Stimulated activated CD8-positive, alpha-beta memory T cell treated with anti-CD3 and anti-CD28 coated beads, Interleukin-15, amount 100 ng/mL, for 48 hours (primary cell): ENCODE measurements at places on chromosomes 4 and X.

GRCh38 chr4:55947912-55948725 lies 626 bp upstream of the CEP135 start:
- DNase-seq, result no peak

DNA sequence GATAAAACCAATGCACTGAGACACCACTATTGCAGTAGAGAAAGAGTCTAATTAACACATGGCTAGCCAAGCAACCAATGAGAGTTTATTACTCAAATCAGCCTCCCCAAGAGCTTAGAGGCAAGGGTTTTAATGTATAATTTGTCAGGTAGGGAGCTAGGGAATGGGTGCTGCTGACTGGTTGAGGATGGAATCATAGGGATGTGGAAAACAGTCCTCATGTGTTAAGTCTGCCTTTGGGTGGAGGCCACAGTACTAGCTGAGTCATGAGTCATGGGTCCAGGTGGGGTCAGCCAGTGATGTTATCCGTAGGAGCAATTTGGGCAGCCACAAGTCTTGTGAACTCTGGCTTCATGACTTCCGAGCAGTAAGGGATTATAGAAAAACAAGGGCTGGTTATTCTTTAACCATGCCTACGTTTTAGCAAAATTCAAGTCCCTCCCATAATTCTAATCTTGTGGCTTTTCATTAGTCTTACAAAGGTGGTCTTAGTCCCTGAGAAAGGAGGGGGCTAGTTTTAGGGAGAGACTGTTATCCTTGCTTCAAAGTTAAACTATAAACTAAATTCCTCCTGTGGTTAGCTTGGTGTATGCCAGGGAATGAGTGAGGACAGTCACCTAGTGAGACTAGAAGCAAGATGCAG lies 25.1 kb upstream of the PLAC8 start:
- no peak for DNase-seq

GRCh38 chr4:140048419-140048995 lies 105.5 kb downstream of the MAML3 start:
- no peak for DNase-seq

- DNase-seq, result no peak
These were observed 25.3 kb downstream of the ARSF start for GRCh38 chrX:3066555-3066954.

- DNase-seq, result no peak
These were observed 83.8 kb upstream of the BMPR1B start for GRCh38 chr4:94673961-94674360.

- no peak for DNase-seq
These were observed 1203.1 kb downstream of the PCDH18 start for GRCh38 chr4:136329042-136329662.

DNA sequence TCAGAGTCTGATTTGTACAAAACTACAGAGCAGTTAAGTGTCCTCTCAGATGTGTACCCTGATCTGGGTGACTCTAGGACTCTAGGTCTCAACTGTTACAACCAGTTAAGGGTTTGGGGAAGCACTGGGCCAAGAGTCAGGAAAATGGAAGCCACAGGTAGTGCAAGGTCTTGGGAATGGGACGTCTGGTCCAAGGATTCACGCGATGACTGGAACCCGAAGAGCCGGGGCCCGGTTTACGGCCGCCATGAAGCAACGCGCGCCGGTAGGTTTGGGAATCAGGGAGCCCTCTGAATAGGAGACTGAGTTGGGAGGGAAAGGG lies 321 bp upstream of the HPRT1 start:
- DNase-seq, result no peak

GRCh38 chr4:3768842-3769641 lies 2.9 kb downstream of the ADRA2C start:
- DNase-seq, result no peak

- DNase-seq, result no peak
These were observed 41.2 kb downstream of the RELL1 start for GRCh38 chr4:37644962-37645361.

- DNase-seq, result no peak
These were observed 28.0 kb downstream of the HNRNPDL start for GRCh38 chr4:82402196-82402775.

GRCh38 chr4:22238742-22239141 lies 277.1 kb downstream of the ADGRA3 start:
- no peak for DNase-seq

DNA sequence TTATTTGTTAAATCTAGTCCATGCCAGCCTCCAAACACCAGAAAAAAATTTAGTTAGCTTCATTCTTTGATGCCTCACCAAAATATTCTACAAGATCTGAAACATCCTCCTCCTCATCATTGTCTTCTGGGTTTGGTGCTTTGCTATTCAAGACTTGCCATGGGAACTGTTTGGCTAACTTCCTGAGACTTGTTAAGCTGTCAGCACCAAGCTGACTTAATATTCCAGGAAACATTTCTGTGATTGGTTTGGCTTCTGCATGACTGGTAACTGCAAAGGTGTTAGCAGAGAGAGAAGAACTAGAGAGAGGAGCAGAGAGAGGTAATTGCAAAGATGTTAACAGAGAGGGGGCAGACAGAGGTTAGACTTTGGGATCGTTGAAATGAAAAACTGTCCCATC lies 101.3 kb downstream of the PALLD start:
- no peak for DNase-seq

DNA sequence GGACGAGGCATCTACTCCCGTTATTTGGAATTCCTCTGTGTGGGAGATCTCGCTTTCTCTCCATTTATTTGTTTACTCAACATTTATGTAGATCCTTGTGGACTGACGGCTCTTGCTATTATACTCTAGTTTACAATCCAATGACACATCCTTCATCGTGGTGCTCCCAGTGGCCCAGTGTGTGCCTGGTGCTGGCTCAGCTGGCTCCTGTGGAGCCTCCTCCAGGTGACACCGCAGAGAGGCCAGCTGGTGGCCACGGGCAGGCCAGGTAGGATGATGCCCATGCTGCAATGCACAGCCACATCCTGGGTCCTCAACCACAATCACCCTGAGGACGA lies 84.0 kb upstream of the AFAP1 start:
- no peak for DNase-seq

DNA sequence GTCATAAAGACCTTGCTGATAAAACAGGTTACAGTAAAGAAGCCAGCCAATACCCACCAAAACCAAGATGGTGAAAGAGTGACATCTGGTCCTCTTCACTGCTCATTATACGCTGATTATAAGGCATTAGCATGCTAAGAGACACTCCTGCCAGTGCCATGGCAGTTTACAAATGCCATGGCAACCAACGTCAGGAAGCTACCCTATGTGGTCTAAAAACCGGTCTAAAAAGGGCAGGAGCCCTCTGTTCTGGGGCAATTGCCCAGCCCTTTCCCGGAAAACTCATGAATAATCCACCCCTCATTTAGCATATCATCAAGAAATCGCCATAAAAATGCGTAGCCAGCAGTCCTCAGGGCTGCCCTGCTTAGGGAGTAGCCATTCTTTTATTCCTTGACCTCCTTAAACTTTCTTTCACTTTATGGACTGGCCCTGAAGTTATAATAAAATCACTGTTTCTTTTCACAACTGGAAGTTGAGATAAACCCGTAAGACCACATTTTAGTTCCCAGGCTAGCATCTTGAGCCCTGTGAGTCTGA lies 260.5 kb upstream of the FAT1 start:
- no peak for DNase-seq

- DNase-seq, result no peak
These were observed 23.5 kb downstream of the OCIAD1 start for GRCh38 chr4:48854395-48854683.

GRCh38 chr4:139851133-139851532 lies 185.5 kb downstream of the MGST2 start:
- no peak for DNase-seq

DNA sequence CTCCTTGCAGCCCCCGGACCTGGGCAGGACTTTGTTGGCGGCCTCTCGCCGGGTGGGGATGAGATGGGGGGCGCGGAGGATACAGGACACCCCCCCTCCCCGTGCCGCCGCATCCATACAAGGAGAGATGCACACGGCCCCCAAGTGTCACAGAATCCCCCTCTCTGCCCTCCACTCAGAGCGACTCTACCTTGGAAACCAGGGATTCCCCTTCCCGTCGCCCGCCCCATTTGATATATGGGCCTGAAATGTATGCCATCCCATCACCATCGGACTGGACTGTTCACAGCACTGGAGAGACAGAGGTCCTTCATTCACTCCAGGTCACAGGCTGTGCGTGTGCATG lies 426 bp downstream of the PORCN start:
- no peak for DNase-seq

- no peak for DNase-seq
These were observed at the start of gene PAGE4 for GRCh38 chrX:49829016-49829415. Gene PAGE4, plus strand, starts transcription at chrX:49829303. Its CDS starts 1,126 bp downstream, at chrX:49830429.

DNA sequence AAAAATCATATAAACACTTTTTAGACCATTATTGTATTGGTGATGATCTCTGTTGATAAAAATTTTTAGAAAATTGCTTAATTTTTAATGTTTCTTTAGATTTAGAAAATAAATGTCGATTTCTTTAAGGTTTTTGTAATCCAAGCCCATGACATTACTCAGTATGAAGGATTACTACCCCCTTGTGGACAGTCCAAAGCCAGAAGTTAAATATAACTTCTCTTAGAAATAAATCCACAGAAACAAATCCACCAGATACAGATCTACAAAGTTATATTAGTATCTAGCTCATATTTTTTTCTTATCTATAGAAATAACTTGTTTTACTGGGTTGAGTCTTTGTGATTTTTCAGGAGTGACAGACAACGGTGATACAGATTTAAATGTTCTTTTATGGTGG lies 18.9 kb downstream of the TIFA start:
- no peak for DNase-seq

DNA sequence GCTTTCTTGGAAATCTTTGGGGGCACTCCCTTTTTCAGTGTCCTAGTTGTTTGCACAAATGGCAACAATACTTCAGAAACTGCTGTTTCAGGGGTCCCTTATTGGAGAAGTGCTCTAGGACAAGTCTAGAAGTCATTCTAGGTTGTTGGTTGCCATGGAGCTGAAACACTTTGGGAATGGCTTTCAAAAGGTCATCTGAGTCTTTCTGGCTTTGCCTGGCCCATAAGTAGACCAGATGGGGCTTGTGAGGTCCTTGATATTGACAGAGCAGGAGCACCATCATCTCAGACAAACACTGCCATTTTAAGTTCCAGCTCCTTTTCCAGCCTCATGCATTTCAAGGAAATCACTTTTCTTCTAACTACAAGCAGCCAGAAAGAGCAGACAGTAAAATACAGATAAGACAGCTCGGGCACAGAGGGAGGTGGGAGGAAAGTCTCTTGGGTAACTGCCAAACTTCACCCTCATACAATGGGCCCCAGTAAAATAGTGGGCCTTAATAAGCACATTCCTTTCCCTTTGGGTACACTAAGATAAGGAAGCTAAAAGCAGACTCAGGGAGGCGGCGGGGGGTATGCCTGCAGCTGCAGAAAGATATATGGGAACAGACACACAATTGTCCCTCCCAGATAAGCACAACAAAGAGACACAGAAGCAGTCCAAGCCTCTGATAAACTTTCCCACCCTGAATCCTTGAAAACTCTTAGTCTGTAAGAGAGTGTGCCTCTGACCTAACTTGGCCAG lies 8.5 kb upstream of the NXF3 start:
- no peak for DNase-seq

DNA sequence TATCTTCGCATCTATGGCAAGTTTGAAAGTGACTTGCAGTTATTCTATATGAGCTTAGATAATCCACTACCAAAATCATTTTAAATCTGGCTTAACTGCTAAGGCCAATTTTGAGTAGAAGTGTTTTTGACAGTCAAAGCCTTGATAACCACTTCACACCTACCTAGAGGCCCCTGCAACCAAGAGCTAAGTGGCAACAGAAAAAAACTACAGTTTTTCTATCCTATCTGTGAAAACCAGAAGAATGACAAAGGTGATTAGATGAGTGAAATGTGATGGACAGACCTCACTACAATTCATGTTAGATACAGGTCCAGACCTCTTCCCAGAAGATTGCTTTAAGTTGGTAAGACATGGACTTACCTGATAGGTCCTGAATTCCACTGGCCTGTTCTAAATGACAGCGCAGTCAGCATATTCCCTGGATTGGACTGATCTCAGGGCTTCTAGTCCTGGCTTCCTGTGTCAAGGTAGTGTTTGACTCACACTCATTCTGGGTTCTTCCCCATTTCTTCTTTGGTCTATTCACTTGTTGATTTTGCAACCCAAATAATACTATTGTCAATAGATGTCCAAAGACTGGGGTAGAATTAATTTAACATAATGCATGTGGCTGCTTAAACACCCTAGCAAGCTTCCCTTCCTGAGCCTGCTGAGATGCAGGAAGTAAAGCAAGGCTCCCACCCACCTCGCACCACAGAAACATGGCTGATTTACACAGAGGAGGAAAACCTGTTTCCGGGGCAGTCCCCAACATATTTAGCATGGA lies 65.1 kb downstream of the PPP3CA start:
- DNase-seq, result peak; percentile 3

DNA sequence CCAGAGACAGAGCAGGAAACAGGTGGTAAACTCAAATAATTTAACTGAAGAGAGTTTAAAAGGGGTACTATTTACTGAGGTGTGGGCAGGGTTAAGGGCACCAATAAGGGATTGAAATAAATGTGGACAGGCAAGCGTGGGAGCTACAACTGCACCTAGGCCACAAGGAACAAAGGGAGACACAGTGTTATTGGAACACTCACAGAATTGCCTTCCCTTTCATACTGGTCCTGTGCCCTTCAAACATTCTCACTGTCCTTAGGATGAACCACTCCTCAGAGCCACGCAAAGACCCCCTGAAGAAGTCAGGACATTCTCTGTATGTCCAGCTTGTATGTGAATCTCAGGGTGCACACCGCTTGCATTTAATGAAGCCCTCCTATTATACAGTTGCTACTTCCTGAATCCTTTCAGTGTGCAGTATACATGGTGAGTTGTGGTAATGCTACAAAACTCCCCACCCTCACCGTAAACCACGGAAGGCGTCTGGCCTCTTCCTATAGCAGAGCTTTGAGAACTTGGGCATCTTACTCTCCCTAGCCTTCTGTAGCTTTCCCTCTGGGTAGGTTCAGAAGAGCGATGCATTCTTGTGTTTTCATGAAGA lies 9.6 kb upstream of the MRPL1 start:
- peak; percentile 47 for DNase-seq
